ENCODE measurements at places on chromosomes 5 and 9.

GRCh38 chr9:76716085-76716672, 48.1 kb upstream of the PCA3 start:
- no peak for DNase-seq

DNA sequence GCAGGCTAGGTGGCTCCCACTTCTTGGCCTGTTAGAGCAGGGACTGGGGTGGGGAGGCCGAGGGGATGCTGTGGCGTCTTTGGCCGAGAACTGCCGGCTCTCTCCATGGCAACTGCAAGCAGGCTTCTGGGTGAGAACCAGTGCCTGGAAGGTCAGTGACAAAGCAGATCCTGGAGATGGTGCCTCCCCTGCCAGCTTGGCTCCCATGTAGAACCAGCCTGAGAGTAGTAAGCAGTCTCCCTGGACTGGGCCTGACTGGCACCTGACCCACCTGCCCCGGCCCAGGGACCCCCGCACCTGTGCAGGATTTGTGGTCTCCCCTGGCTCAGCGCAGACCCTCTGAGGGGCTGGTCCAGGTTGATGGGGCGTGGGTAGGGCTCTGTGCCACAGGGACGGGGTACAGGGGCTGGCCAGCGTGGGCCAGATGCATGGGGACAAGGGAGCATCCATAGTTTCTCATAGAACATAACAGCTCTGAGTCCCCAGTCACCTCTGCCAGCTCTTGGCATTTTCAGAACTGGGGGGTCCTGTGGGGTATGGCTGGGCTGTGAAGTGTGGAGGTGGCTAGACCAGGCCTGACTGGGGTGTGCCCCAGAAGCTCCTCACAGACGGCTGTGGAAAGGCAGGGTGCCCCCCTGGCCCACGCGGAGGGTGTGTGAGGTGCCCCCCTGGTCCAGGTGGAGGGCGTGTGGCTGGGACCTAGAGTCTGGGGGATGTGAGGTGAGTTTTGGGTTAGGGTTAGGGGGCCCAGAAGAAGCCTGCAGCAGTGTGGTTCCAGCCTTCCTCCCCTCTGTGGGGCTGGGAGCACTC, 22.2 kb downstream of the CACNA1B start:
- no peak for DNase-seq

- no peak for DNase-seq
Measured at GRCh38 chr5:135441350-135441831, 5.8 kb downstream of the DCANP1 start.

DNA sequence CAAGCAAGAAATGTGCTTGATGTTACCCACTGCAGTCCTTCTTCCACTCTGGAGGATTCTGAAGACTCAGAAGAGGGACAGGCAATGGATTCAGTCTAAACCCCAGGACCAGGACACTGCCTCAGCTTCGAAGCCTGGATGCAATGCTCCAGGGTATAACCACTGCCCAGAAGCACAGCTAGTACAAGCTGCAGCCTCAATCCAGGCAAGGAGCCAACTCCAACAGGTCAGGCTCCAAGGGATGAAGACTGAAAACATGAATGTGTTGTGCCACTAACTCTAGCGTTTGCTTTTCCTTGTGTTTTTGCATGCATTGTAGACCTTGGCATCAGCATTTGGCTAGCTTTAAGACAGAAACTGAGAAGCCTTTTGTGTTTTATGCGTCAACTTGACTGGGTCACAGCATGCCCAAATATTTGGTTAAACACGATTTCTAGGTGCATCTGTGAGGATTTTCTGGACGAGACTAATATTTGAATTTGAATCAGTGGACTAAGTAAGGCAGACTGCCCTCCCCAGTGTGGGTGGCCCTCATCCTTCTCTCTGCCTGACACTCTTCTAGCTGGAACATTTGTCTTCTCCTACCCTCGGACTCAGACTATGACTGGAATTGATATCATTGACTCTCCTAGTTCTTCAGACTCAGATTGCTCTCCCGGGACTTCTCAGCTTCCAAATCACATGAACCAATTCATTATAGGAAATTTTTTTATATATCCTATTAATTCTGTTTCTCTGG, 20.5 kb upstream of the GPX3 start:
- DNase-seq: no peak

- no peak for DNase-seq
Measured at GRCh38 chr5:113190347-113190746, 213.7 kb downstream of the DCP2 start.

DNA sequence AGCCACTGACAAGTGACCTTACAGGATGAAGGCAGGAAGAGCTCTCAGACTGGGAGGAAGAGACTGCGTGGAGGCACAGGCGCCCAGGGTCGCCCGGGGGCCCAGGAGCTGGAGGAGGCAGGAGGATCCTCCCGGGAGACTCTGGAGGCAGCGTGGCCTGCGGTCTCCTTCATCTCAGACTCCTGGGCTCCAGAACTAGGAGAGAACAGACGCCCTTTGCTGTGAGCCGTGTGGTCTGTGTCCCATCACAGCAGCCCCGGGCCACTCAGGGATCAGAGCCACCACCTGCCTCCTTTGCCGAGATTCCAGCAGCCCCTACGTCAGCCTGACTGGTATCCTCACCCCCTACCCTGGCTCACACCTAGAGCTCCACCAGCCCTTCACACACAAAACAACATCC, 45.2 kb downstream of the SLC12A7 start:
- DNase-seq: no peak

DNA sequence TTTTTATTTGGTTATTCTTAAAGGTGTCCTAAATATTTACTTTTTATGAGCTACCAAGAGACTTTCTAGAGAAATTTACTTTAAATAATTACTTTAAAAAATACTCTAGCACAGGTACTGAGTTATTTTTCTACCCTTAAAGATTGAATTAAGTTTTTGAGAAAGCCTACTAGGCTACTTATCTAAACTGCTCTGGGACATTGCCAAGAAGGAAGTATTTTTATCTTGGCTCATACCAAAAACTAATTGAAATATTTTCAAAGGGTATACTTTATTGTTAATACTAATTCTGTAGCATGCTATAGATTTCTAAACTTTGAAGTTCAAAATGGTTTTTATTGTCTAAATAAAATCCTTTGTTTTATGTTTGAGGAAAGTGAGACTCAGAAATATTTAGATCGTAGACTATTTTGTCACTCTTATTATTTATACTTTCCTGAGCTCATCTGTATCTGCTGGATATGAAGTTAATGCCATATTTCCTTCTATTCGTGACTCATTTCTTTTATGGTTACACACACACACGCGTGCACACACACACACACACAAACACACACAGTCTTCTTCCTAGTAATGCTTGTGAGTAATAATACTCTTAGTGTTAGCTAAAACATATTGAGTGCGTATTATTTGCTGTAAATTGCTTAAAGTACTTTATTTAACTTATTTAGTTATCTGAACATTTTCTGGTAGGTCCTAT, 89.5 kb downstream of the MAN2A1 start:
- DNase-seq: no peak

- no peak for DNase-seq
Measured at GRCh38 chr9:69472101-69472620, 147.1 kb downstream of the ENTREP1 start.

Measured in AG04449 (cell line).